ENCODE measurements at places on chromosomes 6 and 20.
A peak's percentile ranks its signal among the peaks of the same experiment; 100 is the strongest.

GRCh38 chr6:107657755-107658461 is 166.2 kb downstream of the SCML4 start:
- peak; percentile 42 for DNase-seq

GRCh38 chr6:108576709-108577108 is 16.0 kb downstream of the FOXO3 start:
- no peak for DNase-seq

GRCh38 chr6:31871046-31871659 is 7.6 kb downstream of the SLC44A4 start:
- DNase-seq, result no peak

GRCh38 chr6:7439228-7439627 is 49.6 kb downstream of the RIOK1 start:
- DNase-seq, result no peak

DNA sequence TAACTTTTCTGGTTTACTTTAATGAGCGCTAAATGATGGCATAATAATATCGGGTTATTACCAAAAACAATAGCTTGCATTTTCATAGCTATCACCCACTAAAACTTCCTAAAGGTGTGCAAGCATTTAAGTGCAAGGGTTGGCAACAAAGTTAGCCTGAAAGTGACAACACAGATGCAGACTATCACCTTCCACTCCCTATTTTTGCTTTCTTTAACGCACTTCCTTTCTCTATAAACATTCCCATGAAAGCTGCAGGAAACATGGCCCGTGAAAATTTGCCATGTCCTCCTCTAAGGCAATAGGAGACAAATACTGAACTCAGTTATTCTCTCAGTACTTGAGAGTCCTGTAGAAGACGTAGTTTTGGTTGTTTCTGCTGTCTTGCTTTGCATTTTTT is 2.7 kb downstream of the MYCT1 start:
- DNase-seq, result no peak

DNA sequence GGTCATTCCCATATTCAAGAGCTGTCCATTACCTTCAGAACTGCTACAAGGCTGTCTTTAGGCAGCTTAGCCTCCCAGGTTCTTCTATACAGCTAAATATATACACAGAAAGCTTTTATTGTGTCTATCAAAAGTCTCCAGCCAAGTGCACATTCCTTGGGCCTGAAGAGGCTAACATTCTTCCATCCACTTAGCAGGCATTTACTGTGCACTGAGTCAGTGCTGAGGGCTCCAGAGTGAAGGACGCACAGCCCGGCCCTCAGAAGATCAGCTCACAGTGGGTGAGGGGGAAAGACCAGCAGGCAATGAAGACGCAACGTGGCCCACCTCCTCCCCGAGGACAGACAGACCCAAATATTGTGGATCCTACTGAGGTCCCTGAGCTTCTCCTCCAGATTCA is 569.9 kb downstream of the CDH26 start:
- DNase-seq, result no peak

DNA sequence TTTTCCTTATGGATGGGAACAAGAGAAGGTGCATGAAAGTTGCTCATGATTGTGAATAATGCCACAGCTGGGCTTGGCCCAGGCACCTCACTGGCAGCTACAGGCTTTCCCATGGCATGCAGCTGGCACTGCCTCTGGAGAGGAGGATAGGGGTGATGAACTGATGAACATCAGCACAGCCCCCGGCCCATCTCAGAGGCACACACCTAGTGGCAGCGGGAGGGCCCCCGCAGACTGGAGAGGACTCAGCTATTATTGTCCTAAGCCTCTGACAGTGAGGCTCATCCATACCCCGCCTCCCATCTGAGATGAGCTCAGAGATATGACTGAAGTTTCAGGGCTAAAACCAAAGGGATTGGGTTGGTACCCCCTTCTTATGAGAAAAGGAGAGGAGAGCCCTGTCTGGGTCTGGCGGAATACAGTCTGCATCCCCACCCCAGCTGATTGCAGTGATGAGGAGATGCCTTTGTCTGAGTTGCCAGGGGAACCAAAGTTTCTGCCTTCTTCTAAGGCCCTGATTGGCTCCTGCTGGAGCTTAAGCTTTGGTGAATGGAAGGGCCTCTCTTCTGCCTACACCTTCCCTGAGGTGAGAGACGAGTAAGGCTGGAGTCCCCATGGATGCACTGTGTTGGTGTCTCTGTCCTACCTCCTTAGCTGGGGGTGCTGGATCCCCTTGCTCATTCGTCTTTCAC is 27.6 kb upstream of the EPB41L1 start:
- DNase-seq, result no peak

- DNase-seq, result no peak
Observed at GRCh38 chr6:107982486-107982885, 24.5 kb upstream of the SEC63 start.

DNA sequence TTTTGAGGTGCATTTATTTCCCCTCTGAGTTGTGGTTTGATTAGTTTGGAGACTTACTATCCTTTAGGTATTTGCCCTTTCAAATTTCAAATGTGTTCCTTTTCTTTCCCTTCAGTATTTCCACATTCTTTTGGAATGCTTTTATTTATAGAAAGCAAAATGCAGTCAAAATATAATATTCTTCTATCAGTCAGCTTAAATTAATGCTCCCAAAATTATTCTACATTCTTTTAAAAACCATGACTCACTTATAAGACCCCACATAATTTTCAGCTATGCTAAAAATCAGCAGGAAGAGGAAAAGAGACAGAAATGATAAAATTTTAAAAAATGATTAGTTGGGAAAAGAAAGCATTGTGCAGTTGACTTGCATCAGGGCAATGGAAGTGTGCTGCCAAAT is 180.0 kb upstream of the SMLR1 start:
- no peak for DNase-seq

- no peak for DNase-seq
Observed at GRCh38 chr6:1913577-1913976, 303.9 kb downstream of the FOXC1 start.

DNA sequence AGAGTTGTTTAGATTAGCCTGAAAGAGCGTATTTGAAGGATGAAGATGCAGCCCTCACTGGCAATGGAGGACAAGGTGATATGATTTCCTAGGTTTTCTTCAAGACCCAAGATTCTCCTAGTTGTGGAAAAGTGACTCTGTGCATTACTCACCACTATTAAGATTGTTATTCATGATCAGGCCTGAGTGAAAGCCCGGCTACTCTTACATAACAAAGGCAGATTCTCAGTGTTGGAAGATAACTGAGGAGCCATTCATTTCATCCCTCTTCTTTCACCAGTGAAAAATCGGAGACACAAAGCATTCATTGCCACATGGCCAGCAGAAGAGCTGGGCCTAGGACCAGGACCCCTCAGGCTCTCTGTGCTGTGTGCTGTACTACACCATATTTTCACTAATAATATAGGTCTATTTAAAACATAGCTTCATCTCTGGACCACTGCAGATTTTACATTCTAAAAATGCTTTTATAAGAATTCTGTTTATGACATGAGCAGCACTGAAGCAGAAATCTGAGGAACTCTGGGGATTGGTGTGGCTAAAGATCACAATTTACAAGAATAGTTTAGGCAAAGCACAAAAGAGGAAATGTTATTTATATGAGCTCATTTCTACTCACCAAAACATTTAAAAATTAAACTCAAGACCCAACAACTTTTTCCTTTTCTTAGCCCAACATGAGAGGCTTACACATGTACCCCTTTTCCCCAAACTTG is 181.9 kb upstream of the CCN2 start:
- DNase-seq, result no peak

DNA sequence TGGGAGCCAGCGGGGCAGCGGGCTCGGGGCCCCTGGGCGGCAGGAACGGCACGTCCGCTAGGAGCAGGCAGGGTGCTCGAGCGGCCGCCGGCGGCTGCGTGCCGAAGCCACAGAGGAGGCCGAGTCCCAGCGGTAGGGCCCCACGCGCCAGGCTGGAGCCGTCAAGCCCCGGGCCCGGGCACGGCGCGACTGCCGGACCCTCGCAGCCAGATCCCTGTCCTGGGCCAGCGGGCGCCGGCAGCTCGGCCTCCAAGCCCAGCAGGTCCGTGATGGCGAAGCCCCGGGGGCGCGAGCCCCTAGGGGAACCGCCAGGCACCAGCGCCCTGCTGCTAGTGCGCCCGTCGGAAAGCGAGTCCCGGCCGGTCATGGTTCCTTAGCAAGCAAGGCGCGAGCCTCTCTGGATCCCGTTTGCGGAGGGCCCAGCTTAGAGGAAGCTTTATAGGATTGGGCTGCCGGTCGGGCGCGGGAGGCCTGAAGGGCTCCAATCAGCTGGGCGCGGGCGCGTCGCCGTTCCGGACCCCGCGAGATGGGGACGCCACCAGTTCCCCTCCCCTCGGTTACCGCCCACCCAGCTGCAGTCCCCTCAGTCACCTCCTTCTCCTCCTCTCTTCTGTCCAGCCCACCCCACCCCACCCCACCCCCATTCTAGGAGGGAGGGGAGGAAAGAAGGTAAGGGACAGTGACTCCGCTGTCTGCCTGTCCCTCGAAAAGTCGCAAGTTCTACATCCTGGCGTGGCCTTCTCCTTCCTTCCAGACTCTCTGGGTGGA is at the start of gene VSX1:
Gene VSX1, minus strand, starts transcription at position 412 of the 768 bp plus-strand sequence. Its CDS starts 45 bp downstream, at position 367.
- DNase-seq, result no peak

GRCh38 chr6:157258878-157259277 is 64.4 kb downstream of the TMEM242 start:
- no peak for DNase-seq

DNA sequence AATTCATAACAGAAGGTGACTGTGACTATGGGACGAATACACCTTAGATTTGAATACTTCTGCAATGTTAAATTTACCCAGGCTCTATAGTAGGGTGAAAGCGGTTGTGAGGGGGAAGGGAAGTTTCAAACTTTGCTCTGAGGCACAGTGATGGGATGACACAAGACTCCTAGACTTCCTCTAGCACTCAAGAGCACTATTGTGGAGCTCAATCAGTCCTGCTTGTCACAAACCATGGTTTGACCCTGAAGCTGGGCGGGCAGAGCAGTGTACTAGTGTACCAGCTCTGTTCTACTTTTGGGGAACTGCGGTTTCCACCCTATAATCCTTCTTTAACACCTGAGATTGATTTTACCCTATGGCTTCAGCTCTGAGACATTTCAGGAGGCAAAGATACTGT is 17.1 kb downstream of the TRIM27 start:
- no peak for DNase-seq

GRCh38 chr6:117989086-117989485 is 82.0 kb downstream of the SLC35F1 start:
- DNase-seq, result no peak

DNA sequence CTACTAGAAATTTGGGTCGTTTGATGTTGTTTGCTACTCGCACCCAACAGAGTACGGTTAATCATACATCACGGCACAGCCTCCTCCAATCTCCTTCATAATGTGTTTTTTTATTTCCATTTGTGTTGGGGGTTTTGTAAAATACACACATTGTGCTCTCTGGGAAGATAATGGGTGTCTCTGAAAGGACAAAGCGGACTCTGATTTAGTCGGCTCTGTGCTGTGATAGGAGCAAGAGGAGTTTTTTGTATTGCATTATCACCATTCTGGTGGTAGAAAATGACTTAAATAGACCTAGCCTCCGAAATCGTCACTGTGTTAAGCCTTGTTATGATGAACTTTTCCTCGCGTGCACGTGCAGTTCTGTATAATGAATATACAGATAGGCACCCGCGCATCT is 196.3 kb downstream of the CDH4 start:
- DNase-seq, result no peak

DNA sequence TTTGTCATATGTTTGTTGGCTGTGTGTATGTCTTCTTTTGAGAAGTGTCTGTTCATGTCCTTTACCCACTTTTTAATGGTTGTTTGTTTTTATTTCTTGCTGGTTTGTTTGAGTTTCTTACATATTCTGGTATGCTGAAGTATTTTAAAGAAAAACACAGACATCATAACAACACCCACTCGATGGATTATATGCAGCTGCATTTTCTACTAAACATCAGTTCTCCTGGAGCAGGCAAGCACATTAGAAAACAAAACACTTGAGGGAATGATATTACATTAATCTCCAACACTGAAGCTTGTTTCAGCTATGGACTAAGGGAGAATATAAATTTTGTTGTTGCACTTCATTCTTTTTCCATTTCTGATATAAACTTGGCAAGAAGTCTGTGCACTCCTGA is 42.5 kb upstream of the RFPL4B start:
- no peak for DNase-seq

GRCh38 chr6:79506251-79506650 is 31.0 kb downstream of the LCA5 start:
- DNase-seq, result no peak

GRCh38 chr20:51562332-51563173 is 20.0 kb upstream of the NFATC2 start:
- peak; percentile 18 for DNase-seq

DNA sequence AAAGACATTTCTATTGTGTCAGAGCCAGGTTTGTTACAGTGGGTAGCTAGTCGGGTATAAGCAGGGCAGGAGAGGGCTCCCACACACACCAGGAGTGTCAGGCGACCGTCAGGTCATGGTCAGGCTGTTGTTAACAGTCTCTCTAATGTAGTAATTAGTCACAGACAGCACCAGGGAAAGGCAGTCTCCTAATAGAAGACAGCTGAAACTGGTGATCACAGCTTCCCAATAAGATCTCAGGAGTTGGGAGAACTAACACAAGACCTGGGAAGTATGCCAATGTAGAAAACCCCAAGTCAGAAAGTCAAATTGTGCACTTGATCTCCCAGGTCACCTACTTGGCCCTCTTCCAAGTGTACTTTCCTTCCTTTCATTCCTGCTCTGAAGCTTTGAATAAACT is 53.0 kb upstream of the GPR6 start:
- no peak for DNase-seq

GRCh38 chr6:40346246-40346645 is 240.9 kb downstream of the LRFN2 start:
- no peak for DNase-seq

- peak; percentile 16 for DNase-seq
Observed at GRCh38 chr6:43454696-43455530, 435 bp downstream of the DLK2 start.

DNA sequence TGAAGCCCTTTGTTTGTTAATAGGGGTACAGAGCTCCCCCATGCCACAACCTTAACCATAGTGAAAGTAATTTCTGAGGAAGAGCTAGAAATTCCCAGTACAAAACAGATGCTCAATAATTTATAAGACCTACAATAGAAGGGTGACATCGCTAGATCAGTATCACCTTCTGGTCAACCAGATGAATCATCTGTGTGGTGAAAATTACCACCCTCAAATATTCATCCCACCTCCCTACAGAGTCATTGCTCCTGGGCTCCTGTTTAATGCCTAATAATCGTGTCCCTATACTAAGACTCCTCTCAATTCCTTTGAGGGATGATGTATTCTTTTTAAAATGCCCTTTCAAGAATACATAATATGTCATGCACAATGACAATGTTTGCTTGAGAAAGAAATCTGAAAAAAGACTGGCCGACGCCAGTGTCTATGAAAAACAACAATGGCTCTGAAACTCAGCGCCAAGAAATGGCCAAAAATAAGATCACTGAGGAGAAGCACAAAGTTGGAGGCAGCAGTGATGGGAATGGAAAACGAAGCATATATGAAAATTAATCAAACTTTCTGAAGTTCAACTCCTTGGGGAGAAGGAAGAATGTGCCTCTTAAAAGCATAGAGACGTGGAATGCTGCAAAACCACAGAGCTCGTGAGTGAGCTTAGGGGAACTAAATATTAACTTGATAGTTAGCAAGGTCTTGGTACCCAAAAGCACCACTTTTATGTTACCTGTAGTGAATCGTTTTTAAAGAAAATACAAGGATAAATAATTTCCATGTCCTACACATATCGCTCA is 11.0 kb upstream of the ADGRF5 start:
- no peak for DNase-seq
